ENCODE measurements at places on chromosomes 7 and 10.

GRCh38 chr10:28155726-28156125, 147.1 kb downstream of the MPP7 start:
- no peak for DNase-seq

DNA sequence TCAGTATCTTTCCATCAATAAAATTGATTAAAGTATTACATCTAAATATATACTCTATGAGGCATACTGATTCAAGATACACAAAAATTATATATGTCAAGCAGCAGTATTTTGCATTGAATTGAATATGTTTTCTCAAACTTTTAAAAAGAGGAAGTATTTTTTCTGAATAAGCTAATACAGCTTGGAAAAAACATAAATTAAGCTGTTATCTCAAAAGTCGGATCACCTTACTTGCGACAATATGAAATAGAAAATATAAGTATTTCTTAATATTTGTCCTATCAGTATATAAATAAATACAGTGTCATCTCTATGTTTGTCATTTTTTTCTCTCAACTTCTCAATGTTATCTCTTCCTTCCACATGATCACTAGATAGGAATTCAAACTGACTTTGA, 139.3 kb downstream of the MBL2 start:
- no peak for DNase-seq

DNA sequence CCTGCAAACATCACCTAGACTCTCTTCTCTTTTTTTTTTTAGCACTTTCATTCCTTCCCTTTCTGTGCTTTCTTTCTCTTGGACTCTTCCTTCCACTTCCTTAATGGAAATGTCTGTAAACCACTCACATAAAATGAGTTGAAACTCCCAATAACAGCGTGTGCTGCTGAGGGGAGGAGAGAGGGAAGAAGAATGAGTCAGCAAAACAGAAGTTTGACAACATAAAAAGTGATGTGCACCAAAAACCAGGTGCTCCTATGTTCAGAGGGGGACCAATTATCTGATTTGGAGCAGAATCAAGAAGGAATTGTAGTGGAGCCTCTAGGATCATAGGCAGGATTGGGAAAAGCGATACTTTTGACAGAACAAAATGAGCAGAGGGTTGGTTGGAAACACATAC, 712.1 kb upstream of the IGFBP3 start:
- no peak for DNase-seq

- no peak for DNase-seq
Observed at GRCh38 chr10:128029731-128030369, 96.4 kb downstream of the MKI67 start.

GRCh38 chr7:122845286-122845685, 41.0 kb downstream of the CADPS2 start:
- DNase-seq: no peak

- DNase-seq: no peak
Observed at GRCh38 chr7:23383225-23383624, 84.1 kb downstream of the MALSU1 start.

DNA sequence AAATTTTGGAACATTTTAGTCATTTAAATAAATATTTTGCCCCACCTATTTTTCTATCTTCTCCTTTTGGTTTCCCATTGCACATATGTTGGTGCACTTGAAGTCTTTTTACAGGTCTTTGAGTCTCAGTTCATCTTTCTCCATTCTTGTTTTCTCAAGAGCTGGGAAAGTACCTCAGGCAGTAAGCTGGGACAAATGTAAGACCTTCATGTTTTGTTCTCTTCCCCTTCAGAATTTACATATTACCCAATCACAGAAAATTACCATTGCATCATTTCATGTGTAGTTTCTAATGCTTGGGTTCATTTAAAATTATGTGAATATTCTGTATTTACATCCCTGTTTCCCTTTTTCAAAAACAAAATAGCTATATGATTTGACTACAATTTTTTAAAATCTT, 1150.0 kb upstream of the POT1 start:
- no peak for DNase-seq

GRCh38 chr7:108014215-108014614, 11.3 kb upstream of the LAMB1 start:
- no peak for DNase-seq

DNA sequence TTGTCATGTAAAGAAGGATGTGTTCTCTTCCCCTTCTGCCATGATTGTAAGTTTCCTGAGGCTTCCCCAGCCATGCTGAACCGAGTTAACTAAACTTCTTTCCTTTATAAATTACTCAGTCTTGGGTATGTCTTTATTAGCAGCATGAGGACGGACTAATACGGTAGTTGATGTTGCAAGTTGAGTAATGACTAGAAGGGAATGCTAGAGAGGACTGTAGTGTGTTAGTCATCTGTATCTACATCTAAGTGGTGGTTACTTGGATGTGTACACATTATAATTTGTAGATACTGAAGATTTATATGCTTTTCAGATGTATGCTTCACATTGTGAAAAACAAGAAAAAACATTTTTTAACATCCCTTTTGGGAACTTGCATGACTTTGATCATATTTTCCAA, 244.6 kb downstream of the POLR1F start:
- no peak for DNase-seq

GRCh38 chr10:132983252-132984007, 41.1 kb upstream of the CFAP46 start:
- DNase-seq: no peak

DNA sequence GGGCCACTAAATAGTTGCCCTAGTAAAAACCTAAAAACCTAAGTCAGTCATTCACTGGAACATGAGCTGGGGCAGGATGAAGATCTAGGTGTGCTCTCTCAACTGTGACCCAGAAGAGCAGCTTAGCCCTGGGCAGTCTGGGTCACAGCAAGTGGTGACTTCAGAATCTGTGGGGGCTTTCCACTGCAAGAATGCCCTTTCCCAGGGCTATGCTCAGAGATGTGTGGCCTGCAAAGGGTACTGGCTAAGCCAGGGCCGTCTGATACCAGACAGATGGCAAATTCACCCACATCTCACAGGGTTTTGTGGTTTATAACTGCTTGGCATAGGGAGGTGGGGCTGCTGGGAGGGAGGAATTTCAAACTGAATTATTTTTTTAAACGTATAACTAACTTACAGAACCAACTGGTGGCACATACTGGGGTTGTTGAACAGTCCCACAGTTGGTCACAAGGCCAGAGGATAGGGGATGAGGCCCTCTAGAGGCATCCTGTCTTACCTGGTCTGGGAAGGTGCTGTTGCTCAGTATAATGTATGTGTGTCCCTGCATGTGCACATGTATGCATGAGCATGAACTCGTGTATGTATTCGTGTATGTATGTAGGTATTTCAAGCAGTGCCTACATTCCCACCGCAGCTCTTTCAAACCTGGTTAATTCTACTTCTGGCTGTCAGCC, 63.2 kb downstream of the PRPF18 start:
- DNase-seq: no peak

DNA sequence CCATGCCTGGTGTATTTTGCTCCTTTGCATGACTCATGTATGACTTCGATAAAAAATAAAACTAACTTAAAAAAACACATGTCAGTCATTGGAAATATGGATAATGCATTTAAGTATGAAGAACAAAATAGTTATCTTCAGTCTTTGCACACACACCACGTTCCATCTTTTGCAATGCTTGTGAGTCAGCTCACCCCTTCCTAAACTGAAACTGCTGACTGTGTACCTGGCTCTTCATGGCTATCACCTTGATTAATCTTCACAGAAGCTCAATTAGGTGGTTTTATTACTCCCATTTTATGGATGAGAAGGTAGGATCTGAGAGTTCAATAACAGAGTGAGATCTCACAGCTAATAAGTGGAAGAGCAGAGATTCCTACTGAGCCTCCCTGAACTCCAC, 79.5 kb downstream of the CARD11 start:
- DNase-seq: no peak

GRCh38 chr7:138935465-138936011, 45.7 kb downstream of the KIAA1549 start:
- no peak for DNase-seq

- no peak for DNase-seq
Observed at GRCh38 chr10:57897611-57898010, 370.1 kb downstream of the IPMK start.

GRCh38 chr7:43508461-43508860, 74.4 kb upstream of the STK17A start:
- DNase-seq: no peak

DNA sequence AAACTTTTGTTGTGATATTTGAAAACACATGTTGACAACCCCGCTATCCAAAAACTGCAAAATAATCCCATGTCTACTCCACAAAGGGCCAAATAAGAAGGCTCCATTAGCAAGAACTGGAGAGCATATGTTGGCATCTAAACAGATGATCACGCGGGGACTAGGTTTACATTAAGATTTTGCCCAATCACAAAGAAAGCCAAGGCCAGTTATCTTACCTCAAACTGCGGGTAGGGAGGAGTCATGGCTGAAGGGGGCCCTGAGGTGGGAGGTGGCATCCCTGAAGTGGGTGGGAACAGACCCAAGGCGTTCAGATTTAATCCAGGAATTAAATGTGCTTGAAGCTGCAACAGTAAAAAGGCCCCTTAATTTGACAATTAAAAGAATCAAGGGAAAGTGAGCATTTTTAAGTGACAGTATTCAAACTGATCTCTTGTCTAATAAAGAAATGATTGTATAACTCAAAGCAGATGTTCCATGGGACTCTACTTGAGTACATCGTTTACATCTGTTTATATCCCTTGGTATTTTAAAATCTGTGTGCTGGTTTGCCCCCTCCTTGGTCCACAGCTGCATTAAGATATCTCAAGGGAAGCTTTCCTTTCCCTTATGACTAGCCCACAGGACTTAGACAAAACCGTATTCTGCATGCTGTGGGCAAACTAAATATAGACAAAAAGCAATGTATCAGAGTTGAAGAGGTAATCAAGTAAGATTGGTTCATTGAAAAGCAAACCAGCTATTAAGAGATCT, 42.9 kb downstream of the MALSU1 start:
- no peak for DNase-seq

GRCh38 chr7:156527458-156527890, 113.1 kb upstream of the RNF32 start:
- no peak for DNase-seq

GRCh38 chr10:117226813-117227451, 14.0 kb upstream of the SLC18A2 start:
- no peak for DNase-seq

DNA sequence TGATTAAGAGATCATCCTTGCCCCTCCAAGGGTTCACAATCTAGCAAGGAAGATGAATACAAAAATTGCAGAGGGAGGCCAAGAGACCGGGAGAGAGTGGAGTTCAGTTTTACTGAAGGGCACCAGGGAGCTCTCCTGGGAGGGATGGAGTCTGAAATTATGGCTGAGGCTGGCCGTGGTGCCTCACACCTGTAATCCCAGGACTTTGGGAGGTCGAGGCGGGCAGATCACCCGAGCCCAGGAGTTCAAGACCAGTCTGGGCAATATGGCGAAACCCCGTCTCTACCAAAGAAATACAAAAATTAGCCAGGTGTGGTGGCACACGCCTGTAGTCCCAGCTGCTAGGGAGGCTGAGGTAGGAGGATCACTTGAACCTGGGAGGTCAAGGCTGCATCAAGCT, 51.4 kb upstream of the MXI1 start:
- no peak for DNase-seq

- no peak for DNase-seq
Observed at GRCh38 chr10:62189131-62189530, 79.5 kb downstream of the RTKN2 start.

GRCh38 chr10:48243487-48243886, 31.0 kb downstream of the FRMPD2 start:
- DNase-seq: no peak

DNA sequence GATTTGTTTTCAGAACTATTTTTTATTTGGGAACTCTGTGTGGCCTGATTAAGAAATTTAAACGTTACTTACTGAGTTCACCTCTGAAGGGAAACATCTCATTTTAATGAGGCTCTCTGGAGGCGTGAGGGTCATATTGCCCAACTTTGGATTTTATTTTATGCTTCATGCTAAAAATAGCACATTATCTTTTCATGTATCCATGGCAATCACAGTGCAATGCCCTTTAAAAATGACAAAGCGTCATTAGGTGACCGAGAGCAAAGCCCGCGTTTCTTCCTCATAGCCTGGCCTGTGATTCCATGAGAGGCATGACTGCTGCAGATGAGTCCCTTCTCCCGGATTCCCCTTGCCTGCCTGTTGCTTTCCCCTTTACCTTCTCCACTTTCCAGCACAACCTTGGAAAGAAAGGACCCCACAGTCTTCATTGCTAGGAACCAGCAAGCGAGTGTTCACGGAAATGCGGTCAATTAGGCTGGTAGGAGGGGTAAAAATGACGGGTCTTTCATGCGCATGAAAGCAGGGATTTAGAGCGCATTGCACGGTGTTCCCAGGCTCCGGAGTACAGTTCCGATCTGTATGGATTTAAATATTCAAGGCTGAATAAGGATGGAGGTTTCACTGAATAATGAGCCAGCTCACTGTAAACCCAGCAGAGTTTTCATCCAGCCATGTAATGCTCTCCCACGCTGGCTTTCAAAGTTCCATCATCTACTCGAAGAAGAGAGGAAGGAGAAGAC, 98.2 kb upstream of the PITRM1 start:
- DNase-seq: no peak

GRCh38 chr7:29780346-29780745, 26.0 kb upstream of the WIPF3 start:
- DNase-seq: no peak

DNA sequence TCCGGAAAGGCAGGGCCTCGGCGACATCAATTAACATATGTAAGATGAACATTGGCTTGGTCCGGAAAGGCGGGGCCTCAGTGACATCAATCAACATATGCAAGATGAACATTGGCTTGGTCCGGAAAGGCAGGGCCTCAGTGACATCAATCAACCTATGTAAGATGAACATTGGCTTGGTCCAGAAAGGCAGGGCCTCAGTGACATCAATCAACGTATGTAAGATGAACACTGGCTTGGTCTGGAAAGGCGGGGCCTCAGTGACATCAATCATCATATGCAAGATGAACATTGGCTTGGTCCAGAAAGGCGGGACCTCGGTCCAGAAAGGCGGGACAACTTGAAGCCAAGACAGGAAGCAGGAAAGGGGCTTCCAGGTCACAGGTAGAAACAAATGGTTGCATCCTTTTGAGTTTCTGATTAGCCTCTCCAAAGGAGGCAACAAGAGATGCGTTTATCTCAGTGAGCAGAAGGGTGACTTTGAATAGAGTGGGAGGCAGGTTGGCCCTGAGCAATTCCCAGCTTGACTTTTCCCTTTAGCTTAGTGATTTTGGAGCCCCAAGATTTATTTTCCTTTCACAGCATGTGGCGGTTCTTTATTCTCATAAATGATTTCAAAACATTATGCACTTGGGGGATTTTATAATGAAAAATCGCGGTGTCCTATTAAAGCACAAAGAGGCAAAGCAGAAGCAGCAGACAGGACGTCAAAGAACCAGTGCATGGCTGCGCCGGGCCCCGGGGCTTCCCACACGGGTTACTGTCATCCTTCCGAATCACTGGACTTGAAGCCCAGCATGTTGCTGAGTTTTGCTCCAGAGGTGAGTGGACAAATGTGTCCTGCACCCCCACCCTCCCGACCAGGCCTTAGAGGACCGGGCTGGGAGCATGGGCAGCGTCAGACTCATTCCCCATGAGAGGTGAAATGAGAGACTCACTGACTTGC, 43.1 kb upstream of the EN2 start:
- DNase-seq: no peak
